ENCODE measurements at places on chromosomes 5 and 9. TPM values are rescaled to one million over a fixed set of nuclear protein-coding genes. Genes with fewer than 3 reads are reported as not detected.

The ELOVL7 gene
- 2.5 TPM for polyA plus RNA-seq

The SLIT3 gene
- polyA plus RNA-seq = 3.9 TPM

The TAF1L gene
- not detected for polyA plus RNA-seq

The THBS4 gene
- polyA plus RNA-seq = 0.59 TPM

The FOXD4L5 gene
- not detected for polyA plus RNA-seq

The OR1L8 gene
- not detected for polyA plus RNA-seq

The TSC1 gene
- polyA plus RNA-seq = 6.7 TPM

The SPATA31D4 gene
- not detected for polyA plus RNA-seq

The DNM1 gene
- 1.3 TPM for polyA plus RNA-seq

The KCNV2 gene
- polyA plus RNA-seq = not detected

The SLC46A2 gene
- polyA plus RNA-seq = not detected

The KIF20A gene
- 34.4 TPM for polyA plus RNA-seq

The SLC45A2 gene
- not detected for polyA plus RNA-seq

The KIAA1191 gene
- 54.2 TPM for polyA plus RNA-seq

The SHOC1 gene
- 0.03 TPM for polyA plus RNA-seq

The OSTF1 gene
- 43.8 TPM for polyA plus RNA-seq

The ERAP2 gene
- polyA plus RNA-seq = 11.6 TPM

The TLX3 gene
- not detected for polyA plus RNA-seq

The PCDHGA9 gene
- 0.02 TPM for polyA plus RNA-seq

The CEL gene
- 0.44 TPM for polyA plus RNA-seq

The GOLGA1 gene
- polyA plus RNA-seq = 5.1 TPM

The PRRX2 gene
- 0.09 TPM for polyA plus RNA-seq

The F12 gene
- polyA plus RNA-seq = 12.3 TPM

The IL9 gene
- not detected for polyA plus RNA-seq

Measured in foreskin keratinocyte (primary cell).